ENCODE measurements at places on chromosomes 2 and 18. TPM values are rescaled to one million over a fixed set of nuclear protein-coding genes. Genes with fewer than 3 reads are reported as not detected.

Gene CDH20
- total RNA-seq, result not detected

Gene LCT
- not detected for total RNA-seq

Gene REEP1
- 1.6 TPM for total RNA-seq

Gene DLGAP1
- 0.28 TPM for total RNA-seq

Gene TMEM178A
- total RNA-seq, result 0.40 TPM

Gene UGT1A4
- 0.80 TPM for total RNA-seq

Gene UGT1A8
- 0.16 TPM for total RNA-seq

Gene ZC3H6
- total RNA-seq, result 4.9 TPM

Gene ARHGAP15
- 2.6 TPM for total RNA-seq

- ATAC-seq, result peak; percentile 82
These were observed 17.8 kb downstream of the CRIM1 start for GRCh38 chr2:36373149-36373926.

- ATAC-seq, result no peak
These were observed 339.5 kb upstream of the SLC39A10 start for GRCh38 chr2:195317550-195317949.

DNA sequence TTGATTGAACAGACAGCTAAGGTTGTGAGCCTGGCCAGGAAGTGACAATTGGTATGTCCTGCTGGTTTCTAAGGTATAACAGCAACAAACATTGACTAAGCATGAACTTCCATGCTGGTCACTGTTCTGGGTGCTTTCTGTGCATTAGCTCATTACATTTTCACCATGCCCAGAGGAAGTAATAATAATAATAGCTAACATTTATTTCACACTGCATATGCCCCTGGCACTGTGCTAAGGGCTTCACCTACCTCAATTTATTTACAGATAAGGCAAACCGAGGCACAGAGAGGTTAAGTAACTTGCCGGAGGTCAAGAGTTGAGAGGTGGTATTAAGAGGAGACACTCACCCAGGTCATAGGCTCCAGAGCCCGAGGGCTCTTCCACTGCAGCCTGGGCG, 113.6 kb downstream of the PDCL3 start:
- no peak for ATAC-seq

DNA sequence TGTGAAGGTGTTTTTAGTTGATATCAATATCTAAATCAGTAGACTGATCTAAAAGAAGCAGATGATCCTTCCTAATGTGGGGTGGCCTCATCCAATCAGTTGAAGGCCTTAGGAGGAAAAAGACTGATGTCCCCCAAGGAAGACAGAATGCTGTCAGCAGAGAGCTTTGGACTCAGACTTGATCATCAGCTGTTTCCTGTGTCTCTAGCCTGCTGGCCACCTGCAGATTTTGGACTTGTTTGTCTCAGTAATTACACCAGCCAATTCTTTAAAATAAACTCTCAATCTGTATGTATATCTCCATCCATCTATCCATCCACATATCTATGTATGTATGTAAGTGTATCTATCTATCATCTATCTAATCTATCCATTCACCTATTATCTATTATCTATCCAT, 301.3 kb downstream of the LPIN1 start:
- no peak for ATAC-seq

DNA sequence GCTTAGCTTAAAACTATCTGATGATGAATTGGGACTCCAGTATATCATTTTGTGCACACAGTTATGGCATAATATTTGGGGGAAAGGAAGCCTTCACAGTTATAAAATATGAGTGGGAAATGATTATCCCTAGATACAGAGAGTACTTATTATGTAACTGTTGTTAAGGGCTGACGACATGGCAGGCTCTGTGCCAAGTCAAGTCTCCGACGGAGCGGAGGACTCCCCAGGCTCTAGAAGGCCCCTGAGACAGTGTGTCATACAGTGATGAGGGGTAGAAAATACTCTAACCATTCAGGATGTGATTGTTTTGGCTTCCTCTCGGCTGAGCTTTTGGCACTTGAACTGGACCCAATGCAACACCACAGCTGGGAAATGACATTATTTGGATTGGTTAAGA, 211.8 kb downstream of the SLC8A1 start:
- ATAC-seq, result peak; percentile 33

DNA sequence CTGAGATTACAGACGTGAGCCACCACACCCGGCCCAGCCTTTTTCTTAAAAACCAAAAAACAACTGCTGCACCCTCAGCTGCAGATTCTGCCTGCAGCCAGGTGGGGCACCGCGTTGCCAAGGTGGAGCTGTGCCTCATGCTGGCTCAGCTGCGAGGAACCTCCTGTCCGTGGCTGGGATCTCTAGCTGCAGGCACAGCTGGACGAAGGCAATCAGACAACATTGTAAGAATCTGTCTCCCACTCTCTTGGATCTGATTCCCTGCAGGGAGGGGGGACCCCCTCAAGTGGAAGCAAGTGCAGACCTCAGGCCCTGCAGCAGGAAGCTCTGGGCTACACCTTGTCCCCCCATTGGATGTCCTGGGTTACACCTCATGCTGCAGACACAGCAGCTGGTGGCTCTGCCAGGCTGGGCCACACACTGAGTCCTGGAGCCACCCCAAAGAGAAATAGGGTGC, 24.1 kb downstream of the CIDEA start:
- no peak for ATAC-seq

GRCh38 chr2:233082222-233082930, 22.2 kb downstream of the INPP5D start:
- no peak for ATAC-seq

GRCh38 chr2:166240387-166241313, 112.8 kb upstream of the SCN1A start:
- ATAC-seq, result no peak

GRCh38 chr2:143341478-143341877, 212.3 kb downstream of the ARHGAP15 start:
- ATAC-seq, result no peak

GRCh38 chr2:98471402-98472131, 26.9 kb downstream of the INPP4A start:
- no peak for ATAC-seq

GRCh38 chr2:177275743-177276055, 11.2 kb upstream of the NFE2L2 start:
- peak; percentile 26 for ATAC-seq

GRCh38 chr18:3380384-3380961, 69.5 kb upstream of the TGIF1 start:
- peak; percentile 92 for ATAC-seq

DNA sequence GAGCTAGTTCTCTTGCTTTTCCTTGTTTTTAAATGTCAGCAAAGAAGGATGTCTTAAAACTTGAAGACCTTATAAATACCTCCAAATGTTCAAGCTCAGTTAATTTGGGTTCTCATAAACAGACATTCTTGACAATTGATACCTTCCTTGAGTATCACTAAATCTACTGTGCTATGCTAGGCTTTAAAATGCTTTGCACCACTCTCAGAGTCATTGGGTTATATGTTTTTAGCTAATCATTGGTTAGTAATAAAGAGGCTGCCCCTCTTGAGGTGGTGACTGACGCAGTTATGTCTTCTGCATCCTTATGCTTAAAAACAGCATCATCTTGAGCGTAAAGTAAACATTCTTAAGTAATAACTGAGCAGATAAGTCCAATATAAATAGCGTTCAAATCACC, 276.0 kb downstream of the AGPS start:
- no peak for ATAC-seq

GRCh38 chr2:104179644-104180043, 674.3 kb upstream of the POU3F3 start:
- no peak for ATAC-seq

GRCh38 chr18:58021504-58021903, 22.5 kb upstream of the NEDD4L start:
- no peak for ATAC-seq

- no peak for ATAC-seq
These were observed 294.9 kb upstream of the CYRIA start for GRCh38 chr2:16960579-16960978.

GRCh38 chr2:160390544-160391455, 102.8 kb downstream of the RBMS1 start:
- peak; percentile 47 for ATAC-seq

- no peak for ATAC-seq
These were observed 96.4 kb downstream of the MAPRE2 start for GRCh38 chr18:35137632-35138031.

DNA sequence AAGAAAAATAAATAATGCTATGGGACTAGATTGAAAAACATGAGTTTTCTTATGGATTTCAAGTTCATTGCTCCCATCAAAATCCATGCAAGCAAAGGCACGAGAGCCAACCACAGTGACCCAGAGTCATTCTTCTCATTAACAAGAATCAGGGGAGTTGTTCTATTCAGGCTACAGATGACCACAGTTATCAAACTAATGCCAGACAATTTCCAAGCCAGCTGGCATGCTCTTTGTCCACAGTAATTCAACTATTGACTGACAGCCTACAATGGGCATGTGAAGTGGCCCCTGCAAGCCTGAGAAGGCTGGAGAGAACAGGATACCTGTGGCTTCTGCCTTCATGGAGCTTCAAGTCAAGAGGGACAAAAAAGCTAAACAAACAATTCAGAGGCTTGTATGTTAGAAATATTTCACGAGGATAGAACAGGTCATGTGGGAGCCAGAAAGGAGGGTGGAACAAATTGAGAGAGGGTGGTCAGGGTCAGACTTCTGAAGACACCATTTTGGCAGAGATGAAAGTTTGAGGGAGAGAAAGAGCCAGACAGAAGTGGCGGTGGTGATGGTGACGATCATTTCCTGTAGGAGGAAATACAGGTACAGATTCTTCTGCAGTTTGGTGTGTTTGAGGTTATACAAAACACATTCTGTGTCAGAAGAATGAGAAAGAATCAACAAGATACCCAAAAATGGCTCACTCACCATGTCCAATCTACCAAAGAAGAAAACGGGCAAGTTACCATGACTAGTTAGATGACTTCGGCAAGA, 732.4 kb downstream of the RNF144A start:
- ATAC-seq, result no peak

DNA sequence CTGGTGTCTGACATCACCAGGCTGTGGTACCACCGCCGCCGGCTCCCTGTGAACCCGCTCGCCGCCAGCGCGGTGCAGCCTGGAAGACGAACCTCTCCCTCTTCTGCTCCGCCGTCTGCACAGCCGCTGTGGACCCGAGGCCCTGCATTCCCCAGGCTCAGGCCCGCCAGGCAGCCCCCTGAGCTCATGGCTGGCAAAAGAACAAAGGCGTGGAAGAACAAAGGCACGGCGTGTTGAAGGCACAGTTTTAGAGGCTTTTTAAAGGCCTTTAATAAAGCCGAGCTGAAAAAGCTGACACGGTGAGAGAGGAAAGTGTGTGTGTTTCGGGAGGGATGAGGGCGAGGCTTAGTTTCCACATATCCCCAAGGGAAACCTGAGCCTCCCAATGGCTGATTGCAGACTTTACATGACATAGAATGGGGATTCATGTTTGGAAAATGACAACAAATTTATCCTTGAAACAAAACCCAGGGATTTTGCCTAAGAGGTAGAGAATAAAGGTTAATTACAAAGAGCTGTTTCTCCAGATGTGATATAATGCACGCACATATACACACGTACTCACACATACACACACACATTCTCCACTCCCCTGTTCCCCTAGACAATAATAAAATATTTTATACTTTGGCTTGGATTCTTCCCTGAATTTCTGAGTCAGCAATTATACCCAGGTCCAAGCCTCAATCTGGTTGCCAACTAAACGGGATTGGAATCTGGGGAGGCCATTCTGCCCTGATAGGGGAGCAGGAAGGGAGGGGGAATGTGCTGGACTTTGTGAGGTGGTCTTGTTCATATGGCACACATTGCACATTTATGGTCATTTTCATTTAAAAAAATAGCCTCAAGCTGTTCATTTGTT, 39.7 kb downstream of the RFX8 start:
- peak; percentile 52 for ATAC-seq

- no peak for ATAC-seq
These were observed 20.6 kb downstream of the DUSP11 start for GRCh38 chr2:73759285-73759764.

DNA sequence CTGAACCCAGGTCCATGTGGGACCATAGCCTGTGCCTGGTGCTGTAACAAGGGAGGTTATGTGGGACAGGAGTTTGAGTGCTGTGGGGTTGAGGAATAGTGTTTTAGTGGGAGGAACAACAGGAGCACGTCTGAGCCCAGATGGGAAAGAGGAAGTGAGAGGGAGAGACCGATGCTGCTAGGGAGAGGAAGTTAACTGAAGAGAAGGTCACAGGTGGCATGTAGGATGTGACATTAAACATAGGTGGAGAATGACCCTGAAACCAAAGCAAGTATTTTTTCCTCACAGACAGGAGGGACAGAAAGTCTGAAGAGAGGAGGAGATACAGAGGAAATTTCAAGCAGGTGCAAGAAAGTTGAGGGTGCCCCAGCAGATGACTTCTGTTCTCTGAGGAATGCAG, 87.8 kb downstream of the ACOXL start:
- ATAC-seq, result no peak

Measured in esophagus mucosa (tissue), 1 donor.